ENCODE measurements at places on chromosomes 16 and 17.

GRCh38 chr16:19831678-19832077, 53.0 kb downstream of the GPRC5B start:
- no peak for DNase-seq

DNA sequence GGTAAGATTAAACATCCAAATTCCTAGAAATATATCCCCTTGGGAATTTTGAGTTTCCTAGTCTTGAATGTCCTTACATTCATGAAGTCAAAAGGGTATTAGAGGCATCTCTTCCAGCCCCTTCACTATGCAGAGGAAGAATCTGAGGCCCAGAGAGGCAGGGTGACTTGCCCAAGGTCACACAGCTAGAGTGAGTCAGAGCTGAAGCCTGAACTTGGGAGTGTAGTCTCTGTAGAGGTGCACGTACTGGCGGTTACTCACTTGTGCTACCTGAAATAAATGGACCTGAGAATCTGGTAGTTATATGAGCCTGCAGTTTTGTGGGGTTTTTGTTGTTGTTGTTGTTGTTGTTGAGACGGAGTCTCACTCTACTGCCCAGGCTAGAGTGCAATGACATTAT, 164.0 kb downstream of the XYLT1 start:
- DNase-seq = no peak

DNA sequence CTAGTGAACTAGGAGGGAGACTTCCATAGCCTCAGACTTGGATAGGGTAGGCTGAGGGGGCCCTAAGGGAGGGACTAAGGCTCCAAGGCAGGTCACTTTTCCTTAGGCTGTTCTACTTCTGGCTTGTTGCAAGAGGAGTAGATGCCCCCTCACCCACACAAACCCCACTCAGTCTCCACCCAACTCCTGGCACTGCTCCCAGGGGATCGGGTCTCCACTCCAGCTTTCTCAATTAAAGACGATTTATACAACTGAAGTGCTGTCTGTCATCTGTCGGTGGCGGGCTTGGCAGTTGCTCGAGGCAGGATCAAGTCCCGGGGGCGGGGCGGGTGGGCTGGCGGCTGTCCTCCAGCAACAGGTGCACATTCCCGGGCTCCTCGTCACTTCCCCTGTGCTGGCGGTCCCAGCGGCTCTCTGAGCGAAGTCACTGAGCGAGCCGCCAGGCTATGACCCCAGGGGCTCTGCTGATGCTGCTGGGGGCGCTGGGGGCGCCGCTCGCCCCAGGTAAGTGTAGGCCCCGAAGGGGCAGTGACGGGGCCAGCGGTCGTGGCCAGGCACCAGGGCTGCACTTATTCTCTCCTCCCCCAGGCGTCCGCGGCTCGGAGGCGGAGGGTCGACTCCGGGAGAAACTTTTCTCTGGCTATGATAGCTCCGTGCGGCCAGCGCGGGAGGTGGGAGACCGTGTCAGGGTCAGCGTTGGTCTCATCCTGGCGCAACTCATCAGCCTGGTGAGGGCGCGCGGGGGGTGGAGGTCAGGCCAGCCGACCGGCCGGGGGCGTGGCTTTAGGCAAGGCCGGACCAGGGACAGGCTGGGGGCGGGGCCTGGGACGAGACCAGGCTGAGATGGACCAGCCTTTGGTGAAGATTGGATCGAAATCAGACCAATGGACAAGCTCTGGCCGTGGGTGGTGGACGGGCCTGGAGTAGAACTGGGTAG, at the start of gene CHRNB1:
TSS of gene CHRNB1 (plus strand) at position 380 of the 937 bp plus-strand sequence. CDS start at position 447, 67 bp downstream.
- DNase-seq = no peak

GRCh38 chr16:73735018-73735417, 561.6 kb upstream of the PSMD7 start:
- DNase-seq = no peak

- no peak for DNase-seq
Measured at GRCh38 chr16:12511708-12512107, 292.0 kb downstream of the CPPED1 start.

- no peak for DNase-seq
Measured at GRCh38 chr17:43992641-43993040, 11.8 kb upstream of the NAGS start.

DNA sequence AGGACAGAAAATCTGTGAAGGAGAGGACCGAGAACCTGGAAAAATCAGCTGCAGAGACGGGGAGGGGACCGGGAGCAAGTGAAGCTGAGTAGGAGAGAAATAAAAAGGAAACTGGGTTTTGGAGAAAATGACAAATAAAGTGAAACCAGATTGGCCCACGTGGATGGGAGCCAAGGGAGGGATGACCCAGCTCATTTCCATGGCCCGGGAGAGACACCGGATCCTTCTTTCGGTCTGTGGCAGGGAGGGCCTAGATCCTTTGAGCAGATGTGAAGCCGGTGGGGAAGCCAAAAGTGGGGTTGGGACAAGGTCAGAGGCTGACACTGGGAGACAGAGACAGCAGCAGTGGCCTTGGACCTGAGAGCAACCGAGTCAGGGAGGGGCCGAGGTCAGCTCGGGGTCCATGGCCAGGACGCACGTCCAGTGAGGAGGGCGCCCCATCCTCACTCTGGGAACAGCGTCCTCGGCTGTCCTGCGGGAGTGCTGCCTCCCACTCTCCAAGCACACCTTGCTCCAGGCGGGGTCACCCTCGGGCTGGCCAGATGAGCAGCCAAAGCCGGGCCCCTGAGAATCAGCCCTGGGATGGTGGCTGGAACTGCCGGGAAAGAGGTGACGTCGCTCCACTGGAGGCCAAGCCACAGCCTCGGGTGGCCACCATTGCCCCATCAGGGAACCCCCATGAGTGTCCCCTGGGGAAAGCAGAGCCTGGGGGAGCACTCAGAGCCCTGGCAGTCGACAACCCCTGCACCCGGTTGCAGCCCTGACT, 50.8 kb upstream of the CDR2 start:
- no peak for DNase-seq

- no peak for DNase-seq
Measured at GRCh38 chr16:15515992-15516391, 81.6 kb downstream of the BMERB1 start.

DNA sequence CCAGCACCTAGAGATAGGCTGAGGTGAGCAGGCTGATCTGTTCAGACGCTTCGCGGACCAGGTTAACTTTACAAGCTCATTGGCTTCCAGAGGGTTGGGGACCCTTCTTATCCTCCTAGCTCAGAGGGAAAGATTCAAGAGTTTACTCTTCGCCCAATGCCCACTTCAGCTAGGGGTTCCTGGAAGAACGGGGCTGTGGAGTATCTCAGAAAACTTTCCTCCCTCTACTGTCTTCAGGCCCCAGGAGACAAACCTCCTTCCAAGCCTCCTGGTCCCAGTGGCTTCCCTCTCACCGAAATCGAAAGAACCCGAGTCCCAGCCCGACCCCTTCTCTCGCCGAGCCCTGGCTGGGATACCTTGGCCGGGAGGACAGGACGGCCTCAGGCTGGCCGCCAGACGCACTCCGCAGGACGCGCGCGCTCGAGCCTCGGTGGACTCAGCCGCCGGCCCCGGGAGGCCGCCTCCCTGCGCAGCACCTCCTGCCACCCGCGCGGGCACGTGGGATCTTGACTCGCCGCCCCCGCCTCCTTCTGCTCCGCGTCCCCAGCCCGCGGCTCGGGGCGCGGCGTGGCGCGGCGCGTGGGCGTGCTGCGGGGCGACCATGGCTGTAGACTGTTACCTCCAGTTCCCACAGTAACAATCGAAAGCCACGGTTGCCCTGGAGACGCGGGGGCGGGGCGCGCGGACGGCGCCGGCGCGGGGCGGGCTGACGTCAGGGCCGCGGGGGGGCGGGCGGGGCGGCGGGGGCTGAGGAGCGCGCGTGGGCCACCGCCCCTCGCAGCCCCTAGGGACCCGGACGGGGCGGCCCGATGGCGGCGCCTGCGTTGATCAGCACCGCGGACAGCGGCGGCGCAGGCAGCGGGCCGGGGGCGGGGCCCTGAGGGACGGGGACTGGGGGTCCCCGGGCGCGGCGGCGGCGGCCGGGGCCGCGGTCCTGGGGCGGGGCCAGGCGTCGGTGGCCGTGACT, 5.3 kb upstream of the HIC1 start:
- peak; percentile 91 for DNase-seq

DNA sequence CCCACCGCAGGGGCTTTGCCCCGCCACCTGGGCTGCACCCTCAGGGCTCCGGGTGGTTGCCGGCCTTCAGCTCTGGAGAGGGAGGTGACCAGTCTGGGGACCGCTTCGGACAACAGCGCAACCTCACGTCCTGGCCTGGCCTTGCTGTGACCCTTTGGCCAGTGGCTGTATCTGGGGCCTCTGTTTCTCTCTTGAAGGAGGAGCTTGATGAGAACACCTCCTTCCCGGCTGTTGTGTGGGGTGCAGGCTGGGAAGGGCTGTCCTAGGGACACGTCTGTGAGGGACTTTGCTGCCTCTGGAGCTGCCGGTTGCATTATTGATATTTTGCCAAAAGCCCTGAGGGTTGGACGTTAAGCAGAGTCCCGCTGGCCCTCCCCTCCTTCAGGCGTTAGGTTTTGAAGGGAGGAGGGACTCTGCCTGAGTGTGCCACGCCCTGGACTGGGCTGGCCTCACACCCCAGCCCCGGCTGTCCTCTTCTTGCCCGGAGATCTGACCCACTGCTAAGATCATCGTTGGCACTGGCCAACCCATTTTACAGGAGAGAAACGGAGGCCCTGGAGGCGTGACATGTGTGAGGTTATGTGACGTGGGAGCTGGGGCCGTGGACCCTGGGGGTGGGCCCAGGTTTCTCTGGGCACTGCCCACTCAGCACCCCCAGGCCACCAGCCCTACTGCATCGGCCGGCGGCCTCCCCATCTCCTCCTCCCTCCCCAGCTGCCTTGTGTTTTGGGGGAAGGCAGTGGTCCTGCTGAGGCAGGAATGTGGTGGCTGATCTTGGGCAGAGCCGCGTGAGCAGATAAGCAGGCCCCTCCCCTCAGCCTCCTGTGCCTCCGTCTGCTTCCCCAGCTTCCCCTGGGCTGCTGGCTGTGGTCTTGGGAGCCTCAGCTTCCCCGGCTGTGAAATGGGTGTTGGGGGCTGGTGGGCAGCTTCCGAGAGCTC, 8.5 kb downstream of the ZFPM1 start:
- no peak for DNase-seq

All from stimulated activated CD4-positive, alpha-beta T cell treated with anti-CD3 and anti-CD28 coated beads, Interleukin-4, amount 100 ng/mL, for 24 hours (primary cell).